ENCODE measurements at places on chromosomes 2 and 18.

GRCh38 chr2:15141211-15141610, 419.9 kb downstream of the NBAS start:
- no peak for DNase-seq

GRCh38 chr2:107025869-107026380, 140.0 kb upstream of the ST6GAL2 start:
- DNase-seq = no peak

- DNase-seq = no peak
Measured at GRCh38 chr18:48733643-48734253, 194.9 kb downstream of the CTIF start.

GRCh38 chr2:116117845-116118244, 1675.4 kb downstream of the DPP10 start:
- DNase-seq = no peak

DNA sequence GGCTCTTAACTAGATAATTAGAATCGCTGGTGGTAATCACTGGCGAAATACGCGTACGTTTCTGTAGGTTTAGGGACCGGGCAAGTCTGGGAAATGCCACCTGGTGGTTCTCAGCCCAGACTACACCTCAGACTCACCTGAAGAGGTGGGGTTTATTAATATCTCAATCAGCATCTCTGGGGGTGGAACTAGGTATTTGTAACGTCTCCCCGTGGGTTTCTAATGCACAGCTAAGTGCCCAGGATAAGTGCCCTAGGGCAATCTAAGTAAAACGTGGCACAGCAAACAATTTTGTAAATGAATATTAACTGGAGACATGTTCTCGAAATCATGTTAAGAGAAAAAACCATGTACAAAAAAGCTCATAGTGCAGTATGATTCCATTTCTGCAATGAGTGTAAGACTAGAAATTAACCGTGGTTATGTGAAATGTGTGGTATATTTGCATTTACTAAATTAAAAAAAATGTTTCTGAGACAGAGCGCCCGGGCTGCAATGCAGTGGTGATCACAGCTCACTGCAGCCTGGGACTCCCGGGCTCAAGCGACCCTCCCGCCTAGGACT, 760 bp upstream of the CNOT11 start:
- no peak for DNase-seq

GRCh38 chr18:2883076-2883735, 36.4 kb downstream of the EMILIN2 start:
- DNase-seq = no peak

GRCh38 chr2:26584656-26585055, 56.5 kb downstream of the CIB4 start:
- no peak for DNase-seq

GRCh38 chr18:39913672-39914366, 2041.2 kb upstream of the PIK3C3 start:
- DNase-seq = no peak

DNA sequence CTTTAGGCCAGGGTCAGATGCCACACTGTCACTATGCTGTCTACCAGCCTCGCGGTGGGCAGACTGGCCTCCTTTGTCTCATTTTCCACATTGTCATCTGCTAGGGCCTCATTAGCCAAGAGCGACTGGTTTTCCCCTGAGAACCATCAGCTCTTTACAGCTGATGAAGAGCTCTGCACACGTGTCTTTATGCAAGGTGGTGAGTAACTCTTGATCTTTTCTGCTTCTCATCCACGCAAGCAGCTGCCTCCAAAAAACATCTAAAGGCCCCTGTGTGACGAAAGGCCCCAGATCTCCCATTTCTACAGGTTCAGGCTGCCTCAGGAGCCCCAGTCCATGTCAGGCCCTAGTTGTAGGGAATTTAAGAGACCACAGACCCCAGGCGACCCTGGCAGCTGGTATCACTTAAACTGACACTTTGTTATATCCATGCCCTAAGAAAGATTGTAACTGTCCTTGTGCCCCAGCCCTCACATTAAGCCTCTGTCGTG, 52.9 kb downstream of the DPYSL5 start:
- no peak for DNase-seq

- no peak for DNase-seq
Measured at GRCh38 chr2:193240752-193241151, 1046.0 kb upstream of the TMEFF2 start.

- no peak for DNase-seq
Measured at GRCh38 chr18:44033144-44033701, 647.5 kb upstream of the SETBP1 start.

DNA sequence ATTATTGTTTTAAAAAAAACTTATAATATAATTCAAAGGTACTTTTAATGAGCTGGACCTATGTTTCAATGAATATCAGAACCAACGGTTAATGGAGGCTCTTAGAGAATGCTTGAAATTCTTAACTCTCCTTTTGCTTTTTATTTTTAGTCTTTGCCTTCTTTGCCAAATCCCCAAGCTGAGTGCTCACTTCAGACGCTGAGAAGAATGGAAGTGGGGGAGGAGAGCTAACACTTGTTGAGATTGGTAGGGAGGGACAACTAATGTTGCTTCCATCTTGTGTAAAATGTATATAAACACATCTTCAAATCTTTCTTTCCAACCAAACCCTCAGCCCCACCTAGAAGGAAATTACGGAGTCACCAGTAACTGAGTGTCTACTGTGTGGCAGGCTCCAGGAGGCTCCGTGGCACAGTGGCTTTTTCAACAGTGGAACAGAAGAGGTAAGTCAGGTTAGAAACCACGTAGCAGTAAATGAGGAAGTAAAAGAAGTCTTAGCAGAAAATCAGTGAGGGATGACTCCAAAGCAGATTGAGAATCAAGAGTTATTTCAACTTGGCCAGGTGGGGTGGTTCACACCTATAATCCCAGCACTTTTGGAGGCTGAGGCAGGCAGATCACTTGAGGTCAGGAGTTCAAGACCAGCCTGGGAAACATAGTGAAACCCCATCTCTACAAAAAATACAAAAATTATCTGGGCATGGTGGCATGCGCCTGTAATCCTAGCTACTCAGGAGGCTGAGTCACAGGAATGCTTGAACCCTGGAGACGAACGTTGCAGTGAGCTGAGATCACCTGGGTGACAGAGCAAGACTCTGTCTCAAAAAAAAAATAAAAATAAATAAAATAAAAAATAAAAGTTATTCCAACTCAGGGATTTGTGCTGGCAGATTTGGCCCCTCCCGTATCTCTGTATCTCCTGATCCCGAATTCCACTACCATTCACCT, 45.0 kb upstream of the CREB1 start:
- no peak for DNase-seq

DNA sequence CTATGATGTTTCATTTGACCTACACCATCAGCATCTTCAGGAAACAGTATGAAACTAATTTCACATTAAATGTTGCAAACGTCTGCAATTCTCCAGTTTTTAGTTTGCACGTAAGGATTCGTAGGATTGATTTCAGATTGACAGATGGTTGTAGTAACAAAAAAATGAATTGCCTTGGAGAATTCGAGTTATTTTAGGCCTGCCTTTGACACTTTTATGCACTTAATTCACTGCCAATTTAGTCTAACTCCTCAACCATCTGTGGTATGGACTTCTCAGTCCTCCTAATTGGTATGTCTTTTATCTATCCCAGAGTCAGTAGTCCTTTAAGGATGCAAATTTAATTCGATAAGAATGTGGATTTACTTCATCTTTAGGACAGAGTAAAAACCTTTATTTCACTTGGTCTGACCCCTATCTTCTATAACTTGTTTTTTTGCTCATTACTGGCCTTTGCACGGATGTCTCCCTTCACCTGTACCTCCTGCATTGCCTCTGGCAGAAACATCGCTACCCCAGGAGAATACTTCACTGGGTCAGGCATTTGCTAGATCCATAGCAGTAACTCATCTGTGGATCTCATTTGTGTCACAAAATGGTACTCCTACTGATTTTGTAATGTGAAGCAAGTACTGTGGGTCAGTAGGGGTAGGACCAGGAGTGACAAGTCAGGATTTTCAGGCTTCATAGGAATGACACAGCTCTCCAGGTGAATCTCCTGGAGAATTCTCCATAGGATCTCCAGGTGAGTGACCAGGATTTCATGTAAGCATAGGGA, 3.9 kb downstream of the RPL37A start:
- no peak for DNase-seq

DNA sequence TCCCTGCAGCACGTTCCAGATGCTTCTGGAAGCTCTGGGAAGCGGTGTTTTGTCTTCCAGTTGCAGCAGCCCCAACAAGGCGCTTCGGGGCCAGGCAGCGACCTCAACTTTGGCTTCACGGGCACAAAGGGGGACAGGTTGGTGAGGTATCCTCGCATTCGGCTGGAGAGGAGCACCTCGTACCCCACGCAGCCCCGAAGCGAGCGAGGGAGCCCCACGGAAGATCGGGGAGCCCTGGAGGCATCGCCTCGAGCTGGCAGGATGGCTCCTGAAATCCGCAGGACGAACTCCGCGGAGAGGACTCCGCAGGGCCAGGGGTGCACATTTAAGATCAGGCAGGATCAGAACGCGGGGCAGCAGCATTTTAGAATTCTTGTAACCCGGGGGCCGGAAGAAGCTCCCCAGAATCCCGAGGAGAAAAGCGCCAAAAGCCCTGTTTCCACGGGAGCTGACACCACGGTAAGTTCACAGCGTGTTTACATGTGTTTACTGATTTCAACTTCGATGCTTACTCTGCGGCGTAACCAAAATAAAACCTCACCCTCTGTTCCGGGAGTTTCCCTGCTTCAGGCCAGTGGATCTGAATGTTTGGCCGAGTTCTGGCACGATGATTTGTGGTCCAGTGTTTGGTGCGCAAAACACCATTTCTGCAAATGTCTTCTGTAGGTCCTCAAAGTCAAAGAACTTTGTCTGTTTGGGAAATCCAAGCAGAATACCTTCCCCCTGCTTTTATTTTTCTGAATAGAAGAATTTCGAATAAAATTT, 212.5 kb downstream of the NEDD4L start:
- no peak for DNase-seq

- peak; percentile 29 for DNase-seq
Measured at GRCh38 chr2:28471214-28471613, 24.6 kb upstream of the PLB1 start.

DNA sequence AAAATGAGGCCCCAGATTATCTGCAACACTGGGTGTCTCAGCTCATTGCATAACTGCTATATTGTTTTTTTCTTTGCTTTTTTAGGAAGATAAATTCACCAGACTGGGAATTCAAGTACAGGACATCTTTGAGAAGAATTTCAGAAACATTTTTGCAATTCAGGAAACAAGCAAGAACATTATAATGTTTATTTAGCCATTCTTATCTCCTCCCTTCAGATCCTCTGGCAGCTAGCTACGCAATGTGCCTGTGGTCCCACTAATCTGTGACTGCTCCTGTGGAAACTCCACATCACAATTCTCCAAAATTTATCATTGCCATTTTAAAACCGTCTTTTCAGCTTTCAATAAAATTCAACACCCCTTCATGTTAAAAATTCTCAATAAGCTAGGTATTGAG, 126.8 kb downstream of the SP100 start:
- no peak for DNase-seq

- peak; percentile 24 for DNase-seq
Measured at GRCh38 chr18:2961821-2962220, 51.1 kb downstream of the LPIN2 start.

DNA sequence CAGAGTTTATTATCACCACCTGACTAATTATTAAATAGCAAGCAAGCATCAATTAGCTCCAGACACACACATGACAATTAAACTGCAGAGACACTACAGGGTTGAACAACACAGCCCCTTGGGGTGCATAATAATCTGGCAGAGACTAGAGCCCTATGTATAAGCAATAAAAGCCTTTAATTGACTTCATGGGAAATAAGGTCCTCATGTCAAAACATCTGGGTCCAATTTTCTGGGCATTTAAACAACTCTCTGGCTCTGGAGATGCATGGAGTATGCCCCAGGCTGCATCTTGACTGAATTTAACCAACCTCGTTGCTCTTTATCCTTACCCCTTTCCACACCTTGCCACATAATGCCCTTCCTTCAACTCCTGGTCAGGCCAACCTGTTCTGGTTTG, 270.7 kb upstream of the THUMPD2 start:
- peak; percentile 43 for DNase-seq

GRCh38 chr2:210503001-210503623, 26.6 kb upstream of the LANCL1 start:
- DNase-seq = peak; percentile 51

DNA sequence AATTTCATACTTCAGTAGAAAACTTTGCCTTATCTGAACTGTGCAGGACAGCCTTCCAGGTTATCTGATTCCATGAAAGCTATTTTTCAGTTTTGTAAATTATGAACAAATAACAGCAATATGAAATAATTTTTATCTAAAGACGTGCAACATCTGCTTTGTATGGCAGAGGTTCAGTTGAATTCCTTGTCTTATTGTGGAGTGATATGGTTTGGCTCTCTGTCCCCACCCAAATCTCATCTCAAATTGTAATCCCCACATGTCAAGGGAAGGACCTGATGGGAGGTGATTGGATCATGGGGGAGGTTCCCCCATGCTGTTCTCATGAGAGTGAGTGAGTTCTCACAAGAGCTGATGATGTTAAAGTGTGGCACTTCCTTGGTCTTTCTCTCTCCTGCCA, 18.1 kb upstream of the RPIA start:
- DNase-seq = no peak

GRCh38 chr2:207073801-207074678, 91.7 kb downstream of the KLF7 start:
- no peak for DNase-seq

DNA sequence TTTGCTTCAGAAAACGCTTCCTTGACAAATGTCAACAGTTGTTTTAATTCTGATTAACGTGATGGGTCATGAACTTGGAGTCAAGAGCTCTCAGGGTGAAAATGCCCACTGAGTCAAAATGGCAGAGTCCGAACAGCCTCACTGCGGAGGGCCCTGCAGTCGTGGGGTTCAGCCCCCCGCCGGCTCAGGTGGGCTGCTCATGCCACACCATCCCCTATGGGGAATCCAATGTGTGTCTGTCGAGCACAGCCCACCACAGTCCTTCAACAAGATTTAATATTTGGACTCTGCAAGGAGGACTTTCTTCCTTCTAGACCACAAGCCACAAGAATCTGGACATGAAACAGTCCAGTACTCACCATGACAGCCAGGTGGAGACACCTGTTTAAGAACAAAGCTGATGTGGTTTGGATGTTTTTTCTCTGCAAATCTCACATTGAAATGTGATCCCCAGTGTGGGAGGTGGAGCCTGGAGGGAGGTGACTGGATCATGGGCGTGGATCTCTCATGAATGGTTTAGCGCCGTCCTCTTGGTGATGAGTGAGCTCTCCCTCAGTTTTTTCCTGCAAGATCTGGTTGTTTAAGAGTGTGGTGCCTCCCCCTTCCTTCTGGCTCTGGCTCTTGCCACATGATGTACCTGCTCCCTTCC, 201.0 kb downstream of the NDUFA10 start:
- DNase-seq = no peak

DNA sequence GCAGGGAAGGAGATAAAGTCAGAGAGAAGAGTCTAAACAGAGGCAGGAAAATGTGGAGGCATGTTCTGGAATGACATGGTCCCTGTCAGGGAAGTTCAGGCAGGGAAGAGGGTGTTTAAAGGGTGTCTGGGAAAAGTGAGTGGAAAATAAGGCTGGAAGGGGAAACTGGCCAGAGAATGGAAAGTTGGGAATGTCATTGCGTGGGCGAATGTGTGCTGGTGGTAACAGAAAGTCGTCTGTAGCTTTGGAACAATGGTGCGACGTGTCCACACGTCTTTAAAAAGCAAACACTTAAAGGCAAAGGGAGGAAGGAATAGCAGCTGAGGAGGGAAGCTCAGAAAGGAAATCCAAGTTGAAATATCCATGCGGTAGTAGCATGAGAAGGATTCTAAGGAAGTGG, 469.5 kb upstream of the SALL3 start:
- no peak for DNase-seq
